ENCODE measurements at places on chromosomes 16 and 17. TPM values are rescaled to one million over a fixed set of nuclear protein-coding genes. Genes with fewer than 3 reads are reported as not detected.
A peak's percentile ranks its signal among the peaks of the same experiment; 100 is the strongest.

- DNase-seq, result no peak
These were observed 39.8 kb downstream of the USP43 start for GRCh38 chr17:9684955-9685621.

- DNase-seq, result peak; percentile 57
These were observed 3.7 kb upstream of the MYL4 start for GRCh38 chr17:47205419-47205963.

- DNase-seq, result peak; percentile 42
These were observed 26.8 kb downstream of the DCUN1D3 start for GRCh38 chr16:20873331-20873730.

The CIBAR2 gene
- 0.30 TPM for polyA plus RNA-seq

The CRYBA1 gene
- polyA plus RNA-seq, result not detected

- DNase-seq, result no peak
These were observed 39.6 kb upstream of the MEOX1 start for GRCh38 chr17:43701318-43701743.

The PRSS33 gene
- polyA plus RNA-seq, result 0.13 TPM

The KRT24 gene
- polyA plus RNA-seq, result not detected

GRCh38 chr17:1490643-1491442, 1.6 kb downstream of the MYO1C start:
- peak; percentile 74 for DNase-seq

DNA sequence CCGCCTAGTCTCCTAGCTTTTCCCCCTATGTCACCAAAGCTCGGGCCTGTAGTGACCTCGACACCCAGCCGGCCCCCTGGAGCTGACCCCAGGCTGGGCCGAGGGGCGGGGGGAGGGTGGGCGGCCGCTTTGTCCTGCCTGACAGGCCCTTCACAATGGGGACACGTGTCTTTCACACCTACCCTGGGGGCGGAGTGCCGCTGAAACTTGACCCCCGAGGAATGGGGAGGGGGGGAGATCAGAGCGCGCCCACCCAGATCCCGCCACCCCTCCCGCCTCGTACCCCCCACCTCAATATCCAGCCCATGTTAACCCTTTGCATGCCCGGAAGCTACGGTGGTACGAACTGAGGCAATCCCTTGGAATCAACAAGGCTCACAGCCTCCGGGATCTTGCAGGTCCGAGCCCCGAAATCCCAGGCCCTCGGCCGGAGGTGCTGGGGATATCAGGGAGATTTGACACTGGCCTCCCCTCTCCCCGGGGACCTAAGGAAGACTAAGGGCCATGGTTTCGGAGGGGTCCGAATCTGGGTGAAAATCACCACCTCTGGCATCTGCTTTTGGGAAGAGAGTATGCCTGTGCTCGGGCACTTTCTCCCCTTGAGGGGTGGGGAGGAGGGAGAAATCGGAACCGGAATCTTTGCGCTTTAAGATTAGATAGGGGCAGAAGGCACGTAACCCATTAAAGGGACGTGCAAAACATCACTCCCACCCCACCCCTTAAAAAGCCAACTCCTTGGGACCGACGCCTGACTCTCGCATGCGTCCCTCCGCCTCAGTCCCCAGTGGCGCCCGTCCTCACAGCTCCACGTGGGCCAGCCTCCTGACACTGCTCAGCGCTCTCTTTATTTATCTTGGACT, 2.6 kb downstream of the NOG start:
- DNase-seq, result peak; percentile 11

- DNase-seq, result no peak
These were observed 18.0 kb downstream of the GRB7 start for GRCh38 chr17:39755554-39756379.

DNA sequence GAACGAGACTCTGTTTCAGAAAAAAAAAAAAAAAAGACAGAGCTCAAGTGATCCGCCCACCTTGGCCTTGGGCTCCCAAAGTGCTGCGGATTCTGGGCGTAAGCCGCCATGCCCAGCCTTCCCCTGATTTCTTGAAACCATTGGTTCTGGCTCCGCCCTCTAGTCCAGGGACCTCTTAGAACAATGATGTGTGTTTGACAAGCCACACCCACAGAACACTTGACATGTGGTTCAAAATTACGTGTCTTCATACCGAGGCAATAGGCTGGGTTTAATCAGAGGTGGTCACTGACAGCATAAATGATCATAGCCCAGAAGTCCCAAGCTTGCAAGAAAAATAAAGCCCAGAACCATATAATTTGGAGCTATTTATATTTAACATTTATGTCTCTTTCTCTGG, 23.0 kb downstream of the KNOP1 start:
- no peak for DNase-seq

- DNase-seq, result no peak
These were observed 39.9 kb downstream of the CEP95 start for GRCh38 chr17:64546716-64547115.

The SLC47A1 gene
- 1.1 TPM for polyA plus RNA-seq

DNA sequence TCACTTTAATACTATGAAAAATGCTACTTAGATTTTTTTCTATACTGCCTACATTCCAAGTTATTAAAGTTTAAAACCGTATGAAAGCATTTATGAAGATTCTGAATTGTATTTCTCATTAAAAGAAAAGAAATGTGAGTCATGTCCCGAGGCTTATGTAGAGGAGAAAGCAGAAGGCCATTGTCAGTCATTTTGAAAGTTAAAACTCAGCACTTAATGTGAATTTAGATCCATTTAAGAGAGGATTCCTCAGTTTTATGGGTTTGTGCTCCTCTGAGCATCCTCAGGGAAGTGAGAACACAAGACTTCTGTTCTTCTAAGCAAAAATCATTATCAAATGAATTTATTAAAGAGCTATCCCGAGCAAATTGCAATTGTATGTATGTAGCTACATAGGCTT, 11.8 kb downstream of the C17orf75 start:
- DNase-seq, result no peak

GRCh38 chr16:69223882-69224281, 36.9 kb downstream of the SNTB2 start:
- no peak for DNase-seq

The MEOX1 gene
- 2.7 TPM for polyA plus RNA-seq

GRCh38 chr17:11557727-11558452, 40.4 kb upstream of the DNAH9 start:
- no peak for DNase-seq

The LRRC36 gene
- polyA plus RNA-seq, result 2.5 TPM

The MIEF2 gene
- polyA plus RNA-seq, result 10.7 TPM

The TBC1D3K gene
- 0.96 TPM for polyA plus RNA-seq

GRCh38 chr16:58449768-58450167, 50.2 kb upstream of the NDRG4 start:
- no peak for DNase-seq

The C16orf96 gene
- 0.18 TPM for polyA plus RNA-seq

GRCh38 chr17:59355030-59355701, 23.7 kb downstream of the YPEL2 start:
- no peak for DNase-seq

- DNase-seq, result no peak
These were observed 83.4 kb downstream of the FOXL1 start for GRCh38 chr16:86661706-86662105.

DNA sequence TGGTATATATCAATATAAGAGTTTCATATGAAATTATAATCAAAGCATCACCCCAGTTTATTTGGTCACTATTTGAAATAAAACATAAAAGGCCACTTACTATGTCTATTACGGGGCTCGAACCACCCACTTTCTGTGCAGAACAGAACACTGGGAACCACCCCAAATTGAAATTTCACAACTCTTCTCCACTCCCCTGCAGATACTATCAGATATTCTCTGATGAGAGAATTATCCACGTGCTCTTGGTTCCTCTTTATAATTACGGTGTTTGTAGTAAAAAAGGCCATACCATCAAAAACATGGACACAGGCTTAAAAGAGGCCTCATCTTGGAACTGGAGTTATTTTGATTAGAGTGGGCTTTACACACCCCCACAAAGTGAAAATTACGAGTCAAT, 82.8 kb downstream of the WDR59 start:
- DNase-seq, result no peak

The RPL27 gene
- 2,151 TPM for polyA plus RNA-seq

The KRTAP3-2 gene
- polyA plus RNA-seq, result not detected

GRCh38 chr17:42200706-42201457, 6.6 kb upstream of the GHDC start:
- DNase-seq, result peak; percentile 83

Measured in large intestine (tissue), 12 donors.